Neuronal stem cell (in vitro differentiated cells): ENCODE measurements at places on chromosomes 4 and X.

DNA sequence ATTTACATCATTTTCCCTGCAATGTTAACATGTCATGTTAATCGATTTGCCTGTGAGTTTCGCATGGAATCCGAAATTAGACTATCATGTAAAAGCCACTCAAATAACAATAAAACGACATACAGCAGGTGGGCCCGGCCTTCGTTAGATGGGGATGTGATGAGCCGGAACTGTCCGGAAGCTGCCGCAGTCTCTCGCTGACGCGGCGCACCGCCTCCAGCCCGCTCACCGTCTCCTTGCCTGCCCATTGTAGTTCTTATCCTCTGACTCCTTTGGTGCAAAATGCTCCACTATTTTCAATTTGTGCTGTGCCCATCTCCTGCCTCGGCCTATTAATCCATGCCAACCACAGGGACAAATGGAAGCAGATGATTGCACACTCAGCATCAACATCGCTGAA lies 877.5 kb upstream of the TENM3 start:
- no peak for DNase-seq

DNA sequence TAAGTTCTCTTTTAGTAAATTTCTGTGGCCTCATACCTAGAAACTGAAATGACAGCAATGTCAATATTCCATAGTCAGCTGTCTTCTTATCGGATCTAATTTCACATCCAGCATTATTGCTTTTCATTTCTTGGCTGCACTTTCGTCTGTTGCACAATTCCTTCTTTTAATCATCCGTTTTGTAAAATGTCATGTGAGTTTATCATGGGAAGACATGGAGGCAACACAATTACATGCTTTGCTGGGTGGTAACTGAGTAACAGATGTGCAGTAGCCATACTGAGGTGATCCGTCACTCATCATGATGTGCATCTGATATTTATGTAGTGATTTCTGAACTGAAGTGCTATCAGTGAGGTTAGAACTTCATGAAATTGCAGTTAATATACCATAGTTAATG lies 68.3 kb upstream of the SLC7A11 start:
- DNase-seq, result no peak

DNA sequence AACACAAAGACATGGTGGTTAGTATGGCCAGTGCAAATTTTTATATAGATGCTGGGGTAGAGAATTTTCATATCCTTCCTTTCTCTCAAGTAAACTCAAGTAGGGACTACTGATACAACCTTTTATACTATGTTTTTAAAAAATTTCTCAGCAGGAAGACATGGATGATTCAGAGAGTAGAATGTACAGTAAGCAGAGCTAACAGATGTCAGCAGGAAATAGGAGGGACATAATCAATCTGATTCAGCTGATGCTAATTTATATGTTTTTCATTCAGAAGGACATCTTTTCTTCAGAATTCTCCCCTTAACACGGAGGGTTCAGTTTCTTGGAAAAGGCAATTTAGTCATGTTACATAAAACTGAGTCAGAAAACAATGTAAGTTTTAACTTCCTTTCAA lies 95.4 kb downstream of the GRIA2 start:
- no peak for DNase-seq

- DNase-seq, result no peak
Measured at GRCh38 chrX:28609917-28610613, 22.8 kb downstream of the IL1RAPL1 start.

- no peak for DNase-seq
Measured at GRCh38 chr4:157810137-157810774, 362.6 kb downstream of the GASK1B start.

GRCh38 chr4:56630876-56631666 lies 50.0 kb downstream of the HOPX start:
- DNase-seq, result no peak

DNA sequence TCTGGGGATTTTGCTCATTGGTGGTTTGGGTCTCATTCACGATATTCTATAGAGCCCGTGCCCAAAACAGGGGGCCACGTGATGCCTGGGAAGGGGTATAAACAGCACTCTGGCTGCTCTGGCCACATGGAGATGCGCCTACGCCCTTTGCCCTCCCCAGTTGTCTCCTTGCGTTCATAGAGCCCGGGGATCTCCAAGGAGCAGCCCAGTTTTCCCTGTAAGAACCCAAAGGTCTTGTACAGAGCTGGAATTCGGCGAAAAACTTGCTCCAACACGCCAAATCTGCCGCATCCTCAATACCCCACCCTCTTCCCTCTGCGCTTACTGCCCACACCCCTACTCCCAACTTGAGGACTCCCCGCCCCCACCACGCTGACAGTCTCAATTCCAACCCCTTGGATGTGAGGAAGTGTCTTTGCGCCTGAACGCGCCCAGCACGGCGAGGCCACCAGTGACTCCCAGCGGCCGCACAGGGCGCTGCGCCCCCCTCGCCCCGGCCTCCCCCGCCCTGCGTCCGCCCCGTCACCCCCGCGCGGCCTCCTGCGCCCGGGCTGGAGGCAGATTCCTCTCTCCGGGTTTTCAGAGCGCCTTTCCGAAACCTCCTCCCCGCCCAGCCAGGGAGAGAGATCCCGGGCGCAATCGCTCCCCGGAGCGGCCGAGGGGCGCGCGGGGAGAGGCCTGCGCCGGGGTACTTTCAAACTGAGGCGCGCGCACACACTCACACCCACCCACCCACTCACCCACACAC lies at the start of gene NHS:
Gene NHS, plus strand, starts transcription at position 582 of the 748 bp plus-strand sequence. CDS start 558 bp downstream, outside the sequence.
- DNase-seq, result peak; percentile 70

DNA sequence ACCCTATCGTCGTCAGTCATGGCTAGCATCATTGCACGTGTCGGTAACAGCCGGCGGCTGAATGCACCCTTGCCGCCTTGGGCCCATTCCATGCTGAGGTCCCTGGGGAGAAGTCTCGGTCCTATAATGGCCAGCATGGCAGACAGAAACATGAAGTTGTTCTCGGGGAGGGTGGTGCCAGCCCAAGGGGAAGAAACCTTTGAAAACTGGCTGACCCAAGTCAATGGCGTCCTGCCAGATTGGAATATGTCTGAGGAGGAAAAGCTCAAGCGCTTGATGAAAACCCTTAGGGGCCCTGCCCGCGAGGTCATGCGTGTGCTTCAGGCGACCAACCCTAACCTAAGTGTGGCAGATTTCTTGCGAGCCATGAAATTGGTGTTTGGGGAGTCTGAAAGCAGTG lies 1.6 kb downstream of the ZCCHC12 start:
- DNase-seq, result no peak

GRCh38 chr4:146381263-146381872 lies 140.4 kb downstream of the SLC10A7 start:
- DNase-seq, result no peak

- DNase-seq, result no peak
Measured at GRCh38 chrX:6614506-6614905, 79.6 kb upstream of the VCX3A start.

DNA sequence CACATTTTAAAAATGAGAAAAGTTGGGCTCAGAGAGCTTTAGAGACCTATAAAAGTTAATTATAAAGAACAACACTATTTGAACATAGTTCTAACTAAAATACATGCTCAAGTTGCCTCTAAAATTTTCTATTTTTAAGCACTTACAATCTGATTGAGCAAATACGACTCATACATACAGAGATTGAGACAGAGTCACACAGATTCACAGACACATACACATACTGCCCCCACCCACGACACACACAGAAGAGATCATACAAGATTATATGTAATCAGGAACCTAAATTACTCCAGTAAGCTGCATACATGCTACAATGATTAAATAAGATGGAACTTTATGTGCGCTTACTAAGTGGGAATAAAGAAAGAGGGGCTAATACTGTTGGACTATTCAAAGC lies 2.7 kb upstream of the ASB5 start:
- DNase-seq, result no peak

DNA sequence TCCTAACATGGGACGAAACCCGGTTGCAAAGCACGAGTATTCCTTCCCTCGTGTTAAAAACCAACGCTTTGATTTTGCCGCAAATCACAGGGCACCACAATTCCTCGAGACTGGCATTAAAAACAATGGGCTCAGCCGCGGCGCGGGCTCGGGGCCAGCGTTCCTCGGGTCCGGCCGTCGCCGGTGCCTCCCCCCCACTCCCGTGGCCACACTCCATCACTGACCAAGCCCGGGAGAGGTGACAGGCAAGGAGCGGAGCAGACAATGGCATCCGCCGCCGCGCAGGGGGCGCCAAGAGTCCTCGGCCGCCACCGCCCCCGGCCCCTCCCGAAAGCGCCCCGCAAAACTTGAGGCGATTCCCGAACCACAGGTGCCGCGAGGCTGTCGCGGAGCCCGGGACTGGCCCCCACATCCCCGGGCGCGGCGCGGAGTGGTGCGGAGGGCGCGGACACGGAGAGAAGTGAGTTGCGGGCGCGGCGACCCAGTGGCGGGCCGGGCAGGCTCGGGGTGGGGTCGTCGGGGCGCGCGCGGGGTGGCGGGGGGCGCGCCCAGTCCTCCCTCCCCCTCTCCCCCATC lies 445 bp downstream of the AP1S2 start:
- DNase-seq, result peak; percentile 51

DNA sequence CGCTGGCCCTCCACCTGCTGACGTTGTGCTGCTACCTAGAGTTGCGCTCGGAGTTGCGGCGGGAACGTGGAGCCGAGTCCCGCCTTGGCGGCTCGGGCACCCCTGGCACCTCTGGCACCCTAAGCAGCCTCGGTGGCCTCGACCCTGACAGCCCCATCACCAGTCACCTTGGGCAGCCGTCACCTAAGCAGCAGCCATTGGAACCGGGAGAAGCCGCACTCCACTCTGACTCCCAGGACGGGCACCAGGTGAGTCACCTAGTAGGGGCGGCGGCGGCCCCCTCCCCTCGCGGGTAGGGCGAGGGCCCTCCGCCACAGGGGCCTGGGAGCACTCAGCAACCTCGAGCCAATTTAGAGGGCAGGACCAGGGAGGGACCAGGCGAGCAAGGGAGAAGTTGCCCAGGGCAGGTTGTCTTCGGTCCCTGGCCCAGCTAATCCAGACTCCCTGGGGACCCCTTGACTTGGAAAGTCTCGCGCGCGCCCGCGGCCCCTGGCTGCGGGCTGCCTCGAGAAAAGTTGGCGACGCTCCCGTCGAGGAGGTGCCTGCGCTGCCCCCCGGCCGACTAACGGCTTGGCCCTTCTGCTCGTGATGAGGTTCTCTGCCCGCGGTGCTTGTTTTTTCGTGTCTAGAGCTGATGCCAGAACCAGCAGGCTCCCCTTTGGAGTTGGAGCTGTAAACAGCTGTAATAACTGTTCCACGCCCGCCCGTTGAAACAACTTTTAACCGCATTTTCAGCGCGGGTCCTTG lies 717 bp downstream of the EDA start:
- no peak for DNase-seq

- DNase-seq, result no peak
Measured at GRCh38 chrX:11172415-11172814, 61.3 kb downstream of the HCCS start.

DNA sequence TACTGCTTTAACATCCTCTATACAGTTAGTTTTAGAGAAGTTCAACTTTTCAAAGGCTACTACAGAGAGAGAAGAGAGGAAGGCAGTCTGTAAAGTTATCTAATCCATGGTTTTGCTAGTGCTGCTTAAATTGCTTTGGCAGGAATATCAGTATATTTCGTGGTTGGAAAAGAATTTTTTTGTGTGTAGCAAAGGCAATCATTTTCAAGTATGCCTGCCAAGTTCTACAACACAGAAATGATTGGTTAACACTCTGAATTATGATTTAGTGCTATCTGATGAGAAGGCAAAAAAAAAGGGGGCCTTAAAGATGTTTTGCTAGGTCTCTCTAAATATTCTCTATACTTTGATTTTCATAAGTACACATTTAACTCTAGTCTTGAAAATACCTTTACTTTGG lies 133.1 kb downstream of the JADE1 start:
- no peak for DNase-seq

GRCh38 chrX:97326456-97326855 lies 442.7 kb downstream of the RPA4 start:
- DNase-seq, result no peak

- DNase-seq, result no peak
Measured at GRCh38 chr4:147173797-147174432, 228.3 kb upstream of the TTC29 start.
